ENCODE measurements at places on chromosomes 7 and 10. TPM values are rescaled to one million over a fixed set of nuclear protein-coding genes. Genes with fewer than 3 reads are reported as not detected.

GRCh38 chr7:127678947-127679346, 27.0 kb downstream of the SND1 start:
- DNase-seq: no peak

DNA sequence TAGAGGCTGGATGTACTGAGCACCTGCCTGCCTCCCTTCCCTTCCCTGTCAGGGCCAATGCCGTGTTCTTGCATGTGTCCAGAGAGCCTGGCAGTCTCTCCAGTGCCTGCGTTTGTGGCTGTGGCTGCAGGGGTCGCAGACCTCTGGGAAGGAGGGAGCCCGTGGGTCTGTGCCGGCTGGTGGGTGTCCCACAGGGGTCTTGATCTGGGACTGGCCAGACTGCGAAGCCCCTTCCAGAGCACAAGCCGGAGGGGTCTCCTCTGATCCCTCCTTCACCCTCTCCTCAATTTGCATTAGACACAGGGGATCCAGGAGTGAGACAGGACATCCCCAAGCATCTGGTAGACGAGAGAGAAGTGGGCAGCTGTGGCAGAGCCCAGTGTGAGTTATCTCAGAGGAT, 199.2 kb downstream of the ADARB2 start:
- no peak for DNase-seq

DNA sequence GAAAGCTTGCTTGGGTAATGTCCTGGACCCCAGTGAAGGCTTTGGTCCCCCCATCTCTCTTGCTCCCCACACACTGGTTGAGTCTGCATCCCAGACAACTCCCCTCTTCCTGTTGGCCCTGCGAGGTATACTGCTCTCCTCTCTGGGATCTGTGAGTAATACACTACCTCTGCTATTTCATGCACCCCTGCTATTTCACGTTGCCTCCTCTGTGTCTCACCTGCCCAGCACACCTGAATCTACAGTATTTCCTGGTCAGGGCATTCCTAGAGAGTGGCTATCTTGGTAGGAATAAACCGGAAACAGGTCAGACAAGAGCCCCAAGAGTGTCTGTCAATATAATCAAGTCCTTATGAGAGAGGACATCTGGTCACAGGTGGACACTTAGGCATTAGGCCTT, 114.3 kb upstream of the ODAD2 start:
- no peak for DNase-seq

DNA sequence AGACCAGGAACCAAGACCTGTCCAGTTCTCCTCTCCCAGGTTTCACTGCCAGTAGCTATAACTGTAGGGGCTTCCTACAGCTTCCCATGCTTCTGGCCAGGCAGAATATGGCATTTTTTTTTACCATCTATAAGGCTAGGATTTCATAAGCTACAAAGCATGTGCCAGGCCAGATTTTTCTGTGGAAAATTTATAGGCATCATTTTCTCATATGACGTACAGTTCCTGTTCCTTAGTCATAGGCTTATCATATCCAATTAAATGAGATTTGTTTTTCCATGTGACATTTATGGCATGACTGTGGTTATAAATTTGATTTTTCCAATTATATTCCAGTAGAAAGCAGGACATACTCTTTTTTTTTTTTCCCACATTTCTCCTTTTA, 208.6 kb upstream of the NPY start:
- DNase-seq: no peak

DNA sequence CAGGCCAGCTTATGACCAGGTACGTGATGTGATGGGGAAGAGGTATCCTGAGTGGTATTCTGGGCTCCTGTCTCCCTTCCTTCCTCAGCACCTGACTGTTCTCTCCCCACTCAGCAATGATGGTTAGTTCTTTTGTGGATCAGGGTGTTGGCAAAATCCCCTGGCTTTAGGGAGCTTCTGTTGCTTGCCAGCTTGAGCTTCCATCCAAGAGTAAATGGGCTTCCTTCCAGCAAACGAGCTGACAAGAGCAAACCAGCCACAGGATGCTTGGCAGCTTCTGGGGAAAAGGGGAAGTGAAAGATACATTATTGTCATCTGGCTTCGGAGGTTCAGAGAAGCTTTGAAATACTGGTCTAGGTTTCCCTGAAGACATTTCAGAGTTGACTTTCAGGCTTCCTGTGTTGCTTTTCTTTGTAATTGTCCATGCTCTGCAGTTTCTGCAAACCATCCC, 5.2 kb downstream of the DUSP5 start:
- peak; percentile 57 for DNase-seq

- no peak for DNase-seq
Measured at GRCh38 chr10:48605786-48606529, 1.1 kb upstream of the ARHGAP22 start.

DNA sequence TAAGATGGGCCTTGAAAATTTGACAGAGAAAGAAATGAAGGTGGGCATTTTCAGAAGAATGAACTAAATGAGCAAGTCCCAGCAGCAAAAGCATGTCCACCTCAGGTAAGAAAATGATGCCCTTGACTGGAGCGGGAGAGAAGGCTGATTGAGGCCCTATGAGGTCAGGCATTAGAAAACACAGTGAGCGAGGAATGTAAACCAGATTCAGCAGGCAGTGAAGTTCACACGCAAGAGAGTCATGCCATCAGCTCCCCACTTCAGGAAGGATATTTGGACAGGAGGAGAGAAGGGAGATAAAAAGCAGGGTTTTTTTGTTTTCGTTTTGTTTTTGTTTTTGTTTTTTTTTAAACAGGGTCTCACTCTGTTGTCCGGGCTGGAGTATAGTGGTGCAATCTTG, 166.4 kb downstream of the PPP1R17 start:
- DNase-seq: no peak

GRCh38 chr10:87838650-87839049, 20.6 kb upstream of the ATAD1 start:
- DNase-seq: no peak

DNA sequence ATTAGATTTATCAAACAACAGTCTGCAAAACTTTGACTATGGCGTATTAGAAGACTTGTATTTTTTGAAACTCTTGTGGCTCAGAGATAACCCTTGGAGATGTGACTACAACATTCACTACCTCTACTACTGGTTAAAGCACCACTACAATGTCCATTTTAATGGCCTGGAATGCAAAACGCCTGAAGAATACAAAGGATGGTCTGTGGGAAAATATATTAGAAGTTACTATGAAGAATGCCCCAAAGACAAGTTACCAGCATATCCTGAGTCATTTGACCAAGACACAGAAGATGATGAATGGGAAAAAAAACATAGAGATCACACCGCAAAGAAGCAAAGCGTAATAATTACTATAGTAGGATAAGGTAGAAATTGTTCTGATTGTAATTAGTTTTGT, 31.4 kb downstream of the LRRC17 start:
- no peak for DNase-seq

- DNase-seq: no peak
Measured at GRCh38 chr7:85634951-85635350, 448.1 kb upstream of the SEMA3D start.

- no peak for DNase-seq
Measured at GRCh38 chr10:29773675-29774091, 138.9 kb upstream of the SVIL start.

The FAM180A gene
- total RNA-seq: 3.6 TPM

DNA sequence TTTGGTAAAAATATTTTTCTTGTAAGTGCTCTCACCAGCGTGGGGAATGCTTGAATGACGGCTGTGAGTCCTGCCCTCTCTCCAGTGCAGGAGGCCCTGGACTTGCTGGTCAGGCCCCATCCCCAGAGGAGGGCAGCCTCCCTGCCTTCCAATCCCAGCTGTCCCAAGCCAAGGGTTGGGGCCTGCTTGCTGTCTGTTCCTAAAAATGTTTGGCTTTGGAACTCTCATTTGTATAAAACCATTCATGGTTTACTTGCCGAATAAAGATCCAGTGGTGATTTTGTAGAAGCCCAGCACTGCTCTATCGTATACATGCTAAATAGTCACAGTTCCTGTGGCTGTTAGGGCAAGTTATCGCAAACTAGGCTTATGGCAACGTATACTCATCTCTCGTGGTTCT, 121.7 kb downstream of the GLRX3 start:
- DNase-seq: no peak

GRCh38 chr10:119341459-119342301, 134.3 kb downstream of the GRK5 start:
- DNase-seq: peak; percentile 77

- DNase-seq: no peak
Measured at GRCh38 chr7:66304536-66304935, 99.4 kb downstream of the TPST1 start.

DNA sequence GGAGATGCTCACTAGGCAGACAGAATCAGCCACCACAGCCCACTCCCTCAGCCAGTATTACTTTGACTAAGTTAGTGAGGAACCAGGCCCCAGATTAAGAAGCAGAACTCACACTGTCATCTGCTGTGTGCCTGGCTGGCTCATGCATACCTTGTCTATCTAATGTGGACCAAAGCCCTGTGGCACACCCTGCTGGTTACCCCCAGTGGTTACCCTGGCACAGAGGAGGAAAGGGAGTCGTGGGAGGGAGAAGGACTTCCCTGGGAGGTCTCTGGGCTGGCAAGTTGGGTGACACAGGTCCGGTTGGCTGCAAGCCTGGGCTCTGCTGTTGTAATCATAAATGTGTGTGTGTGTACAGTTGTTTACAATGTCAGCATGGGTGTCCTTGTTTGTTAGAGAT, 7.5 kb upstream of the SH2D4B start:
- DNase-seq: no peak

DNA sequence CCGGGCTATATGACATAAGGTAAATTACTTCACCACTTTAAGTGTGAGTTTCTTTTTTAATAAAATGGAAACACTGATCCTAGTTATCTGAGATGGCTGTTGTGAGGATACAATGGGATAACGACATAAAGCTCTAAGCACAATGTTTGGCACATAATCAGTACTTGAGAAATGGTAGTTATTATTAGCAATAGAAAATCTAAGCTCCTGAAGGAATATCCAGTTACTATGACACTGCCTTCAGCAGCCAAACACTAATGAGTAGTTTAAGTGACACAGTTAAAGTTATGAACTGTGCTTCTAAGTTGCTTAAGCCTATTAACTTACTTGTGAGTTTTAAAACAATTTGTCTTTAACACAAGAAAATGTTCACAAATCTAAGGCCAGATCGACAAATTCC, 96.8 kb downstream of the ELAPOR2 start:
- no peak for DNase-seq

The BRI3 gene
- total RNA-seq: 190 TPM

DNA sequence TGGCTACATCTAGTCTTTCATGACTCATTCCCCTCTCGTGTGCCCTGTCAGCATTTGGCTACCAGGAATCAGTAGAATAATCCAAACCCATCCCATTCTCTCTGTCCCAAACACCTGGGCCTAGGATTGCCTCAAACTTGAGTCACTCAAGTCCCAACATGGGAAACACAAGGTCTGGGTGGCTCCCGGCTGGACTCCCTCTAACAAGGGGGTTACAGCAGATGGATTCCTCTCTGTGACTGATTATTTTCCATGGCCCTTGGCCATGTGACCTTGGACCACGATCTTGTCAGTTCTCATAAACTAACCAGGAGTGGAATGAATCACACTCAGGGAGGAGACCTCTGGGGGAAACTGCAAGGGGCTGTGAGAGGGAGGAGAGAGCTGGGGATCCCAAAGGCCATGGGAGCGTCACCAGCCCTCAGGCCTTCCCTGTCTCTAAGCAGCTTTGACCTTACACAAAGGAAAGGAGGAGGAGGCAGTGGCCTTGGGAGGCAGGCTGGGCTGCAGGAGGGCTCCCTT, 533.1 kb downstream of the KCNMA1 start:
- DNase-seq: peak; percentile 62

DNA sequence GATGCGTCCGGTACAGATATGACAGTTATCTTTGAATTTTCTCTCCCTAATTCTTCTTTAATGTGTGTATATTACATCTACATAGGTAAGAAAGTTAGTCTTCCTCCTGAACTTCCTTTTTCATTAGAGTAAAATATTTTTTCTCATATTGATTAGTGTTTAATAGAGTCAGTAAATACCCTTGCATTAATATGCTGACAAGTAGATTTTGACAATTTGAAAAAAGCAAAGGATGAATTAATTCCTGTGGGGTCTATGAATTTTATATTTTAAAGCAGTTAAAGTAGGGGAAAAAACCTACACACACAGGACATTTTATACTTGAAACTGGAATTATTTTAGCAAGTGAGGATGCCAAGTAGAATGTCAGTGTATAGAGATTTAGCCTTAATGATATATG, 9.4 kb downstream of the OTUD1 start:
- DNase-seq: no peak

GRCh38 chr10:12807096-12807755, 194.3 kb downstream of the CCDC3 start:
- DNase-seq: no peak

DNA sequence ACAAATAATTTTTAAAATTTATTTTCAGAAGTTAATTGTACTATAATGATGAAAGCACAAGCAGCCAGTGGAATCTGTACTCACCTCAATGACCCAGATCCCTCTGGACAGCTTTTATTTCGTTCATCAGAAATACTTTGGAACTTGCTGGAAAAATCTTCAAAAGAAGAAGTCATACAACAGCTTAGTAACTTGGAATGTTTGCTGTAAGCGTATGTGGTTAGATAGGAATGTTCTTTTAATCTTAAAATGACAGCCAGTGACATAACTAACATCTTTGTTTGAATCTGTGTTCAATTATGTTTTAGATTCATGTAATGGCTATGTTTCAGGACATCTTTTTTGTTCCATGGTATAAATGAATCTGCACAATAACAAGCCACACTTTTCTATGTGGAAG, 26.8 kb downstream of the CFAP69 start:
- no peak for DNase-seq

DNA sequence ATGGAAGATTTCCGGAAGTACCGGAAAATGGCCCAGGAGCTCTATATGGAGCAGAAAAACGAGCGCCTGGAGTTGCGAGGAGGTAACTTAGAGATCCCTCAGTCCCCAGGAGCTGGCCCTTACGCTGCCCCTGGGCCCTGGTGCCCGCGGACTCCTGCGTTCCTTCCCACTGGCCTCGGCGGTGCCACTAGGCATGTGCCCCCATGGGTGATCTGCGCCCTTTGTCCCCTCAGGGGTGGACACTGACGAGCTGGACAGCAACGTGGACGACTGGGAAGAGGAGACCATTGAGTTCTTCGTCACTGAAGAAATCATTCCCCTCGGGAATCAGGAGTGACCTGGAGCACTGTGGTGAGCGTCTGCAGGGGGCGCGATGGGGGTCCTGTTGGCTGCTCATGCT, 24.2 kb upstream of the CHST12 start:
- no peak for DNase-seq

- no peak for DNase-seq
Measured at GRCh38 chr10:78577712-78578111, 491.1 kb upstream of the ZMIZ1 start.

DNA sequence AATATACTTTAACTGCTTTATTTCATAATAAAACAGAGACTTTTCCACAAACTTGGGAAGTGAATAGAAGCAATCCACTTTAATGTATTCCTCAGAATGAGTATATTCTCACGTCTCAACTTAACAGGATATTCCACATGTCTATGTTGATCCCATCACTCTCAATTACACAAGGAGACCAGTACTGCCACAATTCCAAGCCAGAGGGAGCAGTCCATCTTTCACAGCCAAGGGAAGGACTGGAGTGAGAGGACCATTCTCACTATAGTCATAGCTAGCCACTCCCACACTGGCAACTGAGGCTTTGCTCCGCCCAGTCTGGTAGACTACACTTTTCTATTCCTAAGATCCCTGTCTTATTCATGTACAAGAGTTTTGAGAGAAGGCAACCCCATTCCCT, 553.9 kb downstream of the CNTNAP2 start:
- no peak for DNase-seq

GRCh38 chr7:45259966-45260646, 102.5 kb downstream of the RAMP3 start:
- DNase-seq: peak; percentile 67

Data from left cardiac atrium (tissue), 4 donors.